ENCODE measurements at places on chromosomes 2 and 18.

GRCh38 chr2:75994759-75995158 is 284.0 kb upstream of the GCFC2 start:
- DNase-seq = no peak

GRCh38 chr18:22900558-22901238 is 32.4 kb upstream of the RBBP8 start:
- no peak for DNase-seq

DNA sequence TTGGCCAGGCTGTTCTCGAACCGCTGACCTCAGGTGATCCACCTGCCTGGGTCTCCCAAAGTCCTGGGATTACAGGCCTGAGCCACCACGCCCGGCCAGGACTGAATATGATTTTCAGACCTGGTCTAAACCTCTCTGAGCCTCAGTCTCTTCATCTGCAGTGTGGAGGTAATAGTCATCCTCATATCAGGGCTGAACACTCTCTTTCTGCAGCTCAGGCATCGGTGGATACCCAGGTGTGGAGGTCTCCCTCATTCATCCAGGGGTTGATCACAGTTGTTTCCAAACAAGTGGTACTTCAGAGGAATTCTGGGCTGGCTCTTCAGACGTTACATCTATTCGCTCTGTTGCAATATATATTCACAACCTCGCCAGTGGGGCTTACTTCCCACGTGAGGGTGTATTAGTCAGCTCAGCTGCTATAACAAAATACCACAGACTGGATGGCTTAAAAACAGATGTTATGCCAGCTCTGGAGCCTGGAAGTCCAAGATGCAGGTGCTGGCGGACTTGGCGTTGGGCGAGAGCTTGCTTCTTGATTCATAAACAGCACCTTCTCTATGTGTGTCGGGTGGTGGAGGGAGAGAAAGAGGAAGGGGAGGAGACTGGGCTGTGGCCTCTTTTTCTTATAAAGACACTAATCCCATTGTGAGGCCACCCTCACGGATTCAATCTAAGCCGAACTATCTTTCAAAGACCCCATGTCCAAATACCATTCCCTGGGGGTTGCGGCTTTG is 2.9 kb upstream of the MBP start:
- DNase-seq = no peak

GRCh38 chr2:86283411-86284030 is 53.9 kb downstream of the REEP1 start:
- no peak for DNase-seq

GRCh38 chr2:26492749-26493515 is 15.0 kb upstream of the OTOF start:
- DNase-seq = no peak

Data from hepatic stellate cell (primary cell).